ENCODE measurements at places on chromosomes 5 and 9. TPM values are rescaled to one million over a fixed set of nuclear protein-coding genes. Genes with fewer than 3 reads are reported as not detected.

The ADCY2 gene
- total RNA-seq = not detected

The SPATA31D4 gene
- total RNA-seq = not detected

DNA sequence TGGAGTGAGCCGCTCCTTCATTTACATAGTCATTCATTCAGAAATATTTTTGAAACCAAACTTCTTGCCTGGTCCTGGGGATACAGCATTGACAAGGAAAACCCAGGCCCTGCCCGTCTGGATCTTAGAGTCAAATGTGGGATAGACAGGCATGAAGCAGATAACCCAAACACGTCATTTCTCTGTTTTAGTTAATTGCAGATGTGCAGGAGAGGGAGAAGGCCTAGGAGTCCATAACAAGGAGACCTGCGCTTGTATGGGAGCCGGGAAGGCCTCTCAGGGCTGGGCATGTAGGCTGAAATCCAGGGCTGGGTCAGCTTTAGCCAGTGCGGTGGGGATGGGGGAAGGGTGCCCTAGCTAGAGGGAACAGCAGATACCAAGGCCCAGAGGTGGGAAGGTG lies 43.3 kb downstream of the PRRX2 start:
- no peak overlapping the region for H3K4me3 ChIP-seq
- H3K27me3 ChIP-seq = peaks cover 3% of the 10 kb centered on the region
- H3K4me1 ChIP-seq = peaks cover 20% of the 10 kb centered on the region
- no peak overlapping the region for H3K27ac ChIP-seq
- DNase-seq = no peak
- no peaks in the 10 kb centered on the region for H3K36me3 ChIP-seq

The SHOC1 gene
- total RNA-seq = not detected

DNA sequence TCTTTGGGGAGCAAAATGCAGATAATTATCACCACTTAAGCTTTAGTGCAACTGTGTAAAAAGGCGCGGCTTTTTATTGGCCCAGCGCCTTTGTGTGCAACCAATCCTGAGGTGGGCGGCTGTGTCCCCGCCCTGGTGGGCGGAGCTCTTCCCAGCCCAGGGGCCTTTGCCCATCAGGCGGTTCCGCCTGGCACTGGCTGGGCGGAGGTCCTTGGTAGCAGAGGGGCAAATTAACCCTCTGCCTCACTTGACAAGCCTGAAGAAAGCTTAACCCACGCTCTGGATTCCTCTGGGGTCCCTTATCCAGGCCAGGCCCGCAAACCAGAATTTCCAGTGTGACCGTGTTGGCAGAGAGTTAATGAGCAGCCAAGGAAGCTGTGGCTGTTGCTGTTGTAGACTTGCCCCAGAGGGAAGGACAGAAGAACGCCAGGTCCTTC lies 12.8 kb upstream of the NIPAL4 start:
- no peaks in the 10 kb centered on the region for H3K36me3 ChIP-seq
- H3K27me3 ChIP-seq = no peaks in the 10 kb centered on the region
- DNase-seq = no peak
- no peak overlapping the region for H3K27ac ChIP-seq
- no peak overlapping the region for H3K4me3 ChIP-seq

GRCh38 chr5:96434201-96434645 lies 1.2 kb upstream of the PCSK1 start:
- no peak overlapping the region for H3K4me3 ChIP-seq
- H3K4me1 ChIP-seq = peaks cover 13% of the 10 kb centered on the region

DNA sequence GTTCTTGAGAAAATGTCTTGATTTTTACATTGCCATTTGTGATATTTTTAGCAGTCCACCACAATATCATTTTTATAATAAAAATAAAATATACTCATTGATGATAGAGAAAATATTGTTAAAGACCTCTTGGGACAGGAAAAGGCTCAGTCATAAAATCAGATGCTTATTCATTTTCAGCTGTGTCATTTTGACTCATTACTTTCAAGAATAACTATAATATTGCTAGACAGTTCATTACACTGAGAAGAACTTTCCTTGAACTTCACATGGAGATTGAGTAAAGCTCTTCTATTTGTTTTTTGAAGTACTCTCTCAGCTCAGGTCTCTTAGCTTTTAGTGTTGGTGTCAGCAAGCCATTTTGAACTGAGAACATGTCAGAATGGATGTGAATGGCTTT lies 8.5 kb upstream of the MEIKIN start:
- peaks cover 11% of the 10 kb centered on the region for H3K4me1 ChIP-seq
- no peak for DNase-seq
- peaks cover 6% of the 10 kb centered on the region for H3K36me3 ChIP-seq
- no peaks in the 10 kb centered on the region for H3K27me3 ChIP-seq
- no peak overlapping the region for H3K4me3 ChIP-seq

DNA sequence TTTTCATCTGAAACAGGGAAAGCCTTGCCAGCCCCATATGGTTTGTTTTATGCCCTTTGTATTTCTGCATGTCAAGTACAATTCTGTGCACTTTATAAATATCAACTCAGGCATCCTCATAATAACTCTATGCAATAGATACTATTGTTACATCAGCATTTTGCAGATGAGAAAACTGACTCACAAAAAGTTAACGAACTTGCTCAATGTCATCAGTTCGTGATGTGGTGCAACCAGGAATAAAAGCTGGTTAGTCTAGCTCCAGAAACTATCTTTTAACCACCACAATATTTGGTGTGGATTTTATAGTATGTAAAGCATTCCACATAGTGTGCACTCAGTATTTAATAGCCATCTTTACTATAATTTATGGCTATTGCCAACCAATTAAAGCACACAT lies 134.9 kb downstream of the MRPS30 start:
- no peak overlapping the region for H3K4me3 ChIP-seq
- no peaks in the 10 kb centered on the region for H3K27me3 ChIP-seq
- H3K4me1 ChIP-seq = peaks cover 3% of the 10 kb centered on the region

The ARSI gene
- not detected for total RNA-seq
